ENCODE measurements at places on chromosomes 6 and 20.
A peak's percentile ranks its signal among the peaks of the same experiment; 100 is the strongest.

GRCh38 chr6:57226221-57226620, 4.1 kb upstream of the RAB23 start:
- DNase-seq: no peak

DNA sequence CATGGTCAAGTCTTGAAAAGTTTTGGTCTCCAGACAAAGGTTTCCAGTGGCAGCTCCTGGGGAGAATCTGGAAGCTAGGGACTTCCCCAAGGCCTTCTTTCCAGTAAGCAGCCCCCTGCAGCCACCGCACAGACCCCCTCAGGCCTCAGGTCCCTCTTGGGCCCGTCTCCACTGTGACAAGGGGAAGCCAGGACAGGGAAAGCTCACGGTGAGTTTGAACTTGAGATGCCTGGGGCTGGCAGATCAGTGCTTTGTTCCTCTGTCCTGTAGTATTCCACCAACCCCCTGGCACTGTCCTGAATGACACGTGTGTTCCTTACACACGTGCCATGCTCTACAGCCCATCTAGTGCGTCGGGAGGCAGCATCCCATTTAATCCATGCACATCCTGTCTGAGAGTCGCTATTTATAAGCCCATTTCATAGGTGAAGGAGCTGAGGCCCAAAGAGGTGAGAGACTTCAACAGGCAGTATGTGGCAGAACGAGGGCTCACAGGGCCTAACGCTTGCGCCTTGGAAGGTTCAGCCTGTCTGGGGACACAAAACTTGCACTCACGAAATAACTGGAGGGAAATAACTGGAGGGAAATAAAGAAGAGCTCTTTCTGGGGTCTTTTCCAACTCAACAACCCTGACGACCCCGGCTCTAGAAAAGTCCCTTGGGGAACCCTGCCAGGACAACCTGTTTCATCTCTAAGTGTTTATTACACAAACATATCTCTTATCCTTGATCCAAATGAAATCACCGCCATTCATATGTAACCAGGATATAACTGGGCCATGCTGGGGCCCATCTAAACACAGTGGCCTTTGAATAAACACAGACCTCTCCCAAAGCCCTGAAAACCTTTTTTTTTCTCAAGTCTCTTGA, 123.0 kb downstream of the BANF2 start:
- DNase-seq: no peak

DNA sequence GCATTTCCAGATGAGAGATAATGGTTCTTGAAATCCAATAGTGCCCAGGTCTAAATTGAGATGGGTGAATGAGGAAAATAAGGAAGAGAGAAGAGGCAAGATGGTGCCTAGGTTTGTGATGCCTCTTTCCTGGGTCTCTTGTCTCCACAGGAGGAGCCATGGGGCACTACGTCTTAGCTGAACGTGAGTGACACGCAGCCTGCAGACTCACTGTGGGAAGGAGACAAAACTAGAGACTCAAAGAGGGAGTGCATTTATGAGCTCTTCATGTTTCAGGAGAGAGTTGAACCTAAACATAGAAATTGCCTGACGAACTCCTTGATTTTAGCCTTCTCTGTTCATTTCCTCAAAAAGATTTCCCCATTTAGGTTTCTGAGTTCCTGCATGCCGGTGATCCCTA, 6.8 kb downstream of the HFE start:
- no peak for DNase-seq

DNA sequence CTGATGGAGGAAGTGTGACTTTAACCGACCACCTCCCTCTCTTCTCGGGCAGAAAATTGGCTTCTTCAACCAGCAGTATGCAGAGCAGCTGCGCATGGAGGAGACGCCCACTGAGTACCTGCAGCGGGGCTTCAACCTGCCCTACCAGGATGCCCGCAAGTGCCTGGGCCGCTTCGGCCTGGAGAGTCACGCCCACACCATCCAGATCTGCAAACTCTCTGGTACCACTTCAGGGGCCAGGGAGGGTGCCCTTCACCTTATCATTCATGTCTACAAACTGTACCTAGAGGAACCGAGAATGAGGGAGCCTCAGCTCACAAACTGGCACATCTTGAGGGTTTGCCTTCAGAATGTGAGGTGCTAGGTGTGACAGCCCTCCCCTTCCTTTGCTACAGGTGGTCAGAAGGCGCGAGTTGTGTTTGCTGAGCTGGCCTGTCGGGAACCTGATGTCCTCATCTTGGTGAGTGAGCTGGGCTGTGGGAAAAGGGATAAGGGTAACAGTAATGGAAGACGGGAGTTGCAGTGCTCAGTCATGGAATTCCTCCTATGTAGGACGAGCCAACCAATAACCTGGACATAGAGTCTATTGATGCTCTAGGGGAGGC, 18.6 kb downstream of the ABCF1 start:
- DNase-seq: no peak

GRCh38 chr6:7578931-7579330, 11.1 kb upstream of the SNRNP48 start:
- no peak for DNase-seq

DNA sequence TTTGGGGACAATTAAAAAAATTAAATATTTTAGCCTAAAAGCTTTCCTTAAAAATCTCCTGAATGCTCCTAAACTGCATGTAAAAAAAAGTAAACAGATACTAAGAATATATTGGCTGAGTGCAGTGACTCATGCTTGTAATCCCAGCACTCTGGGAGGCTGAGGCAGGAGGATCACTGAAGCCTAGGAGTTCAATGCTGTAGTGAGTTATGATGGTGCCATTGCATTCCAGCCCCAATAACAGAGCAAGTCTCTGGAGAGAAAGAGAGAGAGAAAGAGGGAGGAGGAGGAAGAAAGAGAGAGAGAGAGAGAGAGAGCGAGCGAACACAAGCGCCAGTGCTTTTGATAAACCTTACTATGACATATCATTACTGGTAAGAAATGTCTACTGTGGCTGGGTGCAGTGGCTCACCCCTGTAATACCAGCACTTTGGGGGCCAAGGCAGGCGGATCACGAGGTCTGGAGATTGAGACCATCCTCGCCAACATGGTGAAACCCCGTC, 58.8 kb downstream of the FKBP5 start:
- no peak for DNase-seq

DNA sequence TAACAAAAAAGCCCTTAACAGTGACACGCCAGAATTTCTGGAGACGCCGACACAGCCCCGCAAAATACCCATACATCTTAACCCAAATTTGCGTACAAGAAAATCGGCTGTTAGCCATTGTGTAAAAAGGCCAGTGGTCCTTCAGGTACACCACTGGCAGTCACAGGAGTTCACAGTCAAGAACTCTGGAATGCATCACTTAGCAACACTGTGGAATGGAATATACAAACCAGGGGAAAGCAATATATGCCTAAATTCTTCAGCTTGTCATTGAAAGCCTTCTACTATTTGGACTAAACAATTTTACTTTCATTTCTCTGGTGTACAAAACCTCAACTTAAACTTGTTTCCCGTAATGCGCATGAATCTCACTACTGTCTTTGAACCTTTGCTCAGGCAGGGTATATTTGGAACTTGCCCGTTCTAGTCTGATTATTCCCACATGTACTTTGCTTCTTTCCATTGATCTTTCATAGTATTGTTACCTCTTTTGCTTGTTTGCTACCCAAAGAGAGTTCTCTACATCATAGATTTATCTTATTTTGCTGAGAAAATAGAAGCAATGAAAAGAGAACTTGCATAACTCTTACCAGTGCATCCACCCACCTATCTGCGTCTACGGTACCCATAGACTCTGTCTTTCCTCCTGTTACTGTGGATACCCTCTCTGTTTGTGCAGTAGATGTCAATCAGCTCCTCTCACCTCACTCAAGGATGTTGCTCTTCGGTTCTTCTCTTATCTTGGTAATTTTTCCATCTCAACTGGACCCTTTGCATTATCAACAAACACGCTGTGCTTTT, at the start of gene ARMH2:
Gene ARMH2, minus strand, starts transcription at position 178 of the 801 bp plus-strand sequence. Its CDS starts 60 bp downstream, at position 118.
- DNase-seq: no peak

GRCh38 chr6:63529498-63529897, 42.8 kb upstream of the LOC128125822 start:
- peak; percentile 37 for DNase-seq

GRCh38 chr6:16224409-16224808, 14.0 kb upstream of the GMPR start:
- no peak for DNase-seq

DNA sequence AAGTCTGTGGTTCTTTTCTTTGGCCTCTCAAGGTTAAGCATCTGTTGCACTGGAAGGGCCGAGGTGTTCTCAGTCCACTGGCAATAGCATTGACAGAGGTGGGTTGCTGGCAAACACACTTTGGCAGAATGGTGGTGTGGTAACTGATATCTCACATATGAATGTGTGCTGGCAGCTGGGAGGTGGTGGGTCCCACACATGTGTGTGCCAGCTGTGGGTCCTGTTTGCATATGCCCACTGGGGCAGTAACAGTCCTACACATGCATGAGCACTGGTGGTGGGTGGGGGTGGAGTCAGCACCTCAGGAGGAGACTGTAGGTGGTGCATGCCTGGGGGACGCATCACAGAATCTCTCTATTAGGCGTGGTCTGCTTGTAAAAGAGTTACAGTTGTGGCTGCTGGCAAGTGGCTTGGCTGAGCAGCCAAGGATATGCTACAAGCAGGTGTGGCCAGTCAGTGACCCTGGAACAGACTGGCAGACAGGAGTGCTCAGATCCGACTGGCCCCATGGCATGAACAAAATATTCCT, 934.3 kb downstream of the GRIK2 start:
- DNase-seq: no peak

- DNase-seq: no peak
Observed at GRCh38 chr20:472137-472846, 10.0 kb upstream of the TBC1D20 start.

- no peak for DNase-seq
Observed at GRCh38 chr20:3621111-3621510, 42.1 kb downstream of the GFRA4 start.

DNA sequence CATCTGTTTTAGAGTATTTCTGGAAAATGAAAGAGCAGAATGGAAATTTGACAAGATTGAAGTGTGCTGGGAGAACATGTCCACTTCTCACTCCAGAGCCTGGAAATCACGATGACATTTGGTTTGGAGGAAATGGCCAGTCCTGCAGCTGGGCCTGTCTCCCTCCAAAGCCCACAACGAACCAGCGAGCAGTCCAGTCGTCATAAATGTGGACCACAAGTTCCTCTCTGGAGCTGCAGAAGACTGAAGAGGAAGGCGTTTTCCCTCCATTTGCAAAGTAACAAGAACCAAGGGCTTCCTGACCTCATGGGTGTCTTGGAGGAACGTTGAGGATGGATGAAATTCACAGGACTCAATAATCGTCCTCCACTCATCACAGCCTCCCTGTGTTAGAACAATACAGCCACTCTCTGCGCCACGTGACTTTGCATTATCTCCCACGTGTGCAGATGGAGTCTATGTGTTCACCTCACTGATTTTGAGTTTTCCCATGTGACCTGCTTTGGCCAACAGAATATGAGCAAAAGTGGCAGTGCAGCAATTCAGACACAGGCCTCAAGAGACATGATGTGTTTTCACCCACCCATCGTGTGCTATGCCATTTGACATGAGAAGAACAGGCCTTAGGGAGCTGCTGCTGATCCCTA, 9.1 kb upstream of the SPATS1 start:
- DNase-seq: no peak

GRCh38 chr6:130218134-130218533, 4.6 kb downstream of the SAMD3 start:
- no peak for DNase-seq

DNA sequence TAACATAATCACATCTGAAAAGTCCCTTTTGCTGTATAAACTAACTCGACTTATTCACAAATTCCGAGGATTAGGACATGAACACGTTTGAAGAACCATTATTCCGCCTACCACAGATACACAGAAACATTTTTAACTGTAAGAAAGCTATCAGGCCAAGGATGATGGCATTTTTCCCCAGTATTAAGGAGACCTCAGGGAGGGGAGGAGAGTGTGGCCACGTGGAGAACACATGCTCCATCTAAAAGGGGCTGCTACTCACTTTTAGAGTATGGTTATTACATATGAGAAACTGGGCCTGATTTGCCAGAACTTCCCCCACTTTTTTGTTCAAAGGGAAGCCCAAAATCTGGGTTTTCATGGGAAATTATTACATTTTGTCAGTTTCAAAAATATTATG, 153.4 kb downstream of the EYA2 start:
- DNase-seq: no peak

DNA sequence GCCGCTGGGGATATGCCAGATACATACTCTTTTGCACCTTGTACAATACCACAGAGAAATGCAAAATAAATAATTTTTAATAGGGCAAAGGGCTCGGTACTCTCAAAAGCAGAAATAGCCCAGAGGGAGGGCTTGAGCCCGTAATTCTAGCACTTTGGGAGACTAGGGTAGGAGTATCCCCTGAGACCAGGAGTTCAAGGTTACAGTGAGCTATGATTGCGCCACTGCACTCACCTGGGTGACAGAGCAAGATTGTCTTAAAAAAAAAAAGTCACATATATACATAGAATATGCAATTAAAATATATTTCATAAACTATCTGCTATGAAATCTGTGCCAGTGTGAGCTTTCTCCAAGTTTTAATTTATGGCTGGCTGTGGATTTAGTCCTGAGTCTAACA, 818 bp upstream of the TRMT11 start:
- DNase-seq: no peak

GRCh38 chr6:158290659-158291058, 21.6 kb upstream of the TULP4 start:
- DNase-seq: no peak

- no peak for DNase-seq
Observed at GRCh38 chr6:98014442-98015201, 731.6 kb upstream of the MMS22L start.

GRCh38 chr6:6812427-6812826, 223.9 kb downstream of the LY86 start:
- no peak for DNase-seq

DNA sequence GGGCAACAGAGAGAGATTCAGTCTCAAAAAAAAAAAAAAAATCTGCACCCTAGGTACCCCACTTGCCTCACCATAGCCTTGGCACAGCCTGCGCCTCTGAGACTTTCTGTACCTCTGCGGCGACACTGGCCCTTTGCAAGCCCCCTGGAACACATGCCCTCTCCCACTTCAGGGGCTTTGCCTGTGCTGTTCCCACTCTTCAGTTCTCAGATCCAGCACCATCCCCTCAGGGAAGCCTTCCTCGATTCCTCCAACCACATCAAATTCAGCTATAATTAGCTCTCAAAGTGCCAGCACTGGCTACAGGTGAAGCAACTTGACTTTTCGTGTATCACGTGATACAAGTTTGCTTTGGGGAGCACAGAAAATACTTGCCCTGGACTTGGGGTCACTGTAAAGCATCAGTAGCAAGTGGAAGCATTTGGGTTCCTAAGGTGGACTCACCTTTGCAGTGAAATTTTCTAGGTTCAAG, 2.1 kb upstream of the UBE2V1 start:
- DNase-seq: no peak

GRCh38 chr20:47711046-47711752, 74.1 kb downstream of the SULF2 start:
- no peak for DNase-seq

DNA sequence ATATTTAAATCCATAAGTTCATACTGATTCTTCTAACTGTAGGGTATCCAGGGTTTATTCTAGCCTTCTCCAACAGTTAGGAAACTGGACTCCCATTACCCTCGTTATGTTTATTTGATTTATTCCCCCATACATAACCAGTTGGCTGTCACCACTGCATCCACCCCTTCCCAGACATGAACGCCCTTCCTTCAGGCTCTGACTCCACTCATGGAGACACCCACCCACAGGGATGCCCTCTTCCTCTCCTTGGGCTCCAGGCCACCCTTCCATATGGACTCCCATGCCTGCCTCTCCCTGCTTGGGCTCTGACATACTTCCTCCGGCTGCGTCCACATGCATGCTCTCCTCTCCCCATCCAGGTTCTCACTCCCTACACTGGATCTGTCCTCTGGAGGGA, 124.0 kb downstream of the FIG4 start:
- DNase-seq: no peak
